Activated T-cell treated with anti-CD3 and anti-CD28 coated beads, Interleukin-2, amount 50 U/mL, for 72 hours (primary cell): ENCODE measurements at places on chromosomes 1 and 21. TPM values are rescaled to one million over a fixed set of nuclear protein-coding genes. Genes with fewer than 3 reads are reported as not detected.

FNDC10 gene
- total RNA-seq = 1.5 TPM

IQGAP3 gene
- total RNA-seq = 13.6 TPM

C1orf35 gene
- 18.2 TPM for total RNA-seq

ELF3 gene
- total RNA-seq = 0.76 TPM

SPRR1B gene
- not detected for total RNA-seq

DIRAS3 gene
- 0.72 TPM for total RNA-seq

RAB25 gene
- 0.95 TPM for total RNA-seq

DNA sequence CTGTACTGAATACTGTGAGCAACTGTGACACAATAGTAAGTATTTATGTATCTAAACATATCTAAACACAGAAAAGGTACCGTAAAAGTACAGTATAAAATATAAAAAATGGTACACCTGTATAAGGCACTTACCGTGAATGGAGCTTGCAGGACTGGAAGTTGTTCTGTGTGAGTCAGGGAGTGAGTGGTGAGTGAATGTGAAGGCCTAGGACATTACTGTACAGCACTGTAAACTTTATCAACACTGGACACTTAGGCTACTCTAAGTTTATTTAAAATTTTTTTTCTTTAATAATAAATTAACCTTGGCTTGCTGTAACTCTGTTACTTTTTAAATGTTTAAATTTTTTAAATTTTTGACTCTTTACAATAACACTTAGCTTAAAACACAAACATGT lies 24.5 kb upstream of the SHCBP1L start:
- no peaks in the 10 kb centered on the region for H3K36me3 ChIP-seq
- H3K27me3 ChIP-seq = peaks cover 9% of the 10 kb centered on the region
- no peak overlapping the region for H3K27ac ChIP-seq
- no peaks in the 10 kb centered on the region for H3K4me1 ChIP-seq
- DNase-seq = no peak

- H3K4me3 ChIP-seq = no peak overlapping the region
- H3K27ac ChIP-seq = no peak overlapping the region
- H3K4me1 ChIP-seq = no peaks in the 10 kb centered on the region
- H3K27me3 ChIP-seq = no peaks in the 10 kb centered on the region
- no peak for DNase-seq
Observed at GRCh38 chr1:182229921-182230491, 161.6 kb downstream of the GLUL start.

- H3K36me3 ChIP-seq = peaks cover 4% of the 10 kb centered on the region
- H3K4me3 ChIP-seq = no peak overlapping the region
- H3K27me3 ChIP-seq = no peaks in the 10 kb centered on the region
- H3K27ac ChIP-seq = no peak overlapping the region
Observed at GRCh38 chr1:85615586-85616363, 35.2 kb downstream of the CCN1 start.

GRCh38 chr1:152035539-152036266 lies 1.1 kb downstream of the S100A11 start:
- peak overlapping the region; percentile 96 for H3K4me3 ChIP-seq
- H3K36me3 ChIP-seq = peaks cover 37% of the 10 kb centered on the region
- H3K4me1 ChIP-seq = peaks cover 39% of the 10 kb centered on the region
- no peaks in the 10 kb centered on the region for H3K27me3 ChIP-seq

DNA sequence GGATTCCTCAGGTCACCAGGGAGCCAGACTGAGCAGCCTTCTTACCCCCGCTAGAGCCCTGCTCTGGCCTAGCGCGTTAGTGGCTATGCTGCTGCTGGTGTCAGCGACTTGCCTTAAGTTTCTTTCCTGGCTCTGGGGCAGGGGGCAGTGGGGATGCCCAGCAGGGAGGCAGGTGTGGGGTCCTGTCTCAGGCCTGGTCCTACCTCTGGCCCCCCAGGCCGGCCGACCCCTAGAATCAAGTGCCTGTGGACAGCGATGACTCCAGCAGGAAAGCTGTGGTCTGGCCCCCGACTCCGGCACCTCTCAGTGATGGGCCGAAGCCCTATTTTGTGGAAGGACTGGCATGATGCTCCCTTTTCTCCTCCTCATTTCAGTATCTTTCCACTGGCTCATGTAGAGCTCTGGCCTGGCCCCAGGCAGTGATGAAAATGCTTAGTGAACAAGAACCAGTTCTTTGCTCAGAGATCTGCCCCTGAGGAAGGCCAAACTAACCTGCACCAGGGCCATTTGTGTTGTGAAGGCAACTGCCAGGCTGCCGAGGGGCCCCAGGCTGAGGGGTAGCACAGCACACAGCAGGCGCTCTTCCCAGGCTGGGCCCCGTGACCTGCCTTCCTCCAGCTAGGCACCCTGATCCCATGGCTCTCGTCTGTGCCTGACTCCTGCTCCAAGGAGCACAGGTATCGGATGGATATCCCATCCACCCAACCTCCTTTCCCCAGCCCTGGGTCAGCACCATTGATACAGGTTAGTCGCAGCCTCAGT lies 23.7 kb downstream of the MRPL37 start:
- H3K4me1 ChIP-seq = peaks cover 15% of the 10 kb centered on the region
- DNase-seq = no peak
- no peak overlapping the region for H3K27ac ChIP-seq
- H3K36me3 ChIP-seq = peaks cover 2% of the 10 kb centered on the region
- H3K4me3 ChIP-seq = no peak overlapping the region

DNA sequence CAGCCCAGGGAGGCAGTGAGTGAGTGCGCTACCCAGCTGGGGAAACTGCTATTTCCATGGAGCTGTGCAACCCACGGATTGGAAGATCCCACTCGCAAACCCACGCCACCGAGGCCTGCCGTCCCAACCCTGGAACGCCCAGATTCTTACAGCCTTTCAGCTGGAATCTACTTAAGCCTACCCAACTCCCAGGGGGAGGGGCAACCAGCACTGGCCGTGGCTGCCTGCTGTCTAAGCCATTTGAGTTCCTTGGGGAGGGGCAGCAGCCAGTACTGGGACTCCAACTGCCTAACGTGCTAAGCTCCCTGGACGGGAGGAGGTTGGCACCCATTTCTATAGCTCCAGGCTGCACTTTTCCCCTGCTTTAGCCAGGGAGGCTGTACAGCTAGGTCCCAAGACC lies 27.1 kb upstream of the ZNF669 start:
- no peaks in the 10 kb centered on the region for H3K27me3 ChIP-seq
- peaks cover 7% of the 10 kb centered on the region for H3K4me1 ChIP-seq
- H3K36me3 ChIP-seq = peaks cover 49% of the 10 kb centered on the region
- no peak overlapping the region for H3K4me3 ChIP-seq
- DNase-seq = no peak
- no peak overlapping the region for H3K27ac ChIP-seq

- H3K4me3 ChIP-seq = no peak overlapping the region
- H3K4me1 ChIP-seq = no peaks in the 10 kb centered on the region
- no peak overlapping the region for H3K27ac ChIP-seq
- no peak for DNase-seq
- H3K36me3 ChIP-seq = no peaks in the 10 kb centered on the region
Observed at GRCh38 chr1:21572221-21572620, 63.0 kb downstream of the ALPL start.

DNA sequence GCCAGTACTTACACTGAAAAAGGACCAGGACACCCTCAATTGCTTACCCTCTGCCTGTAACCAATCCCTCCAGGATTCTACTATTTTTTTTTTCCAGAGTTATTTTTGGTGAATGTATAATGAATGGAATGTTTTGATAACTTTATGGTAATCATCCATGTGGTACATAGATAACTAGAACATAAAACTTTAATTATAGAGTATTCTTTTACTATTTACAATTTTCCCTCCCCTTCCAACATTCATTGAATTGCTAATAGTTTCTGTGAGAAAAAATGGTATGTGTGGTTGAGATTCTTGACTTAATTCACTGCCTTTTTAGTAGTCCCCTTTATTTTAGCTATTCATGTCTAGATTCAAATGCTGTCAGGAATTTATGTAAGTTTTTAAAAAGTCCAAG lies 164.6 kb downstream of the CYYR1 start:
- no peak overlapping the region for H3K4me3 ChIP-seq
- DNase-seq = no peak
- H3K27ac ChIP-seq = no peak overlapping the region
- no peaks in the 10 kb centered on the region for H3K27me3 ChIP-seq
- no peaks in the 10 kb centered on the region for H3K36me3 ChIP-seq

- no peaks in the 10 kb centered on the region for H3K36me3 ChIP-seq
- peaks cover 5% of the 10 kb centered on the region for H3K4me1 ChIP-seq
- no peaks in the 10 kb centered on the region for H3K27me3 ChIP-seq
- no peak overlapping the region for H3K27ac ChIP-seq
Observed at GRCh38 chr1:172108161-172108893, 267.0 kb downstream of the DNM3 start.

DNA sequence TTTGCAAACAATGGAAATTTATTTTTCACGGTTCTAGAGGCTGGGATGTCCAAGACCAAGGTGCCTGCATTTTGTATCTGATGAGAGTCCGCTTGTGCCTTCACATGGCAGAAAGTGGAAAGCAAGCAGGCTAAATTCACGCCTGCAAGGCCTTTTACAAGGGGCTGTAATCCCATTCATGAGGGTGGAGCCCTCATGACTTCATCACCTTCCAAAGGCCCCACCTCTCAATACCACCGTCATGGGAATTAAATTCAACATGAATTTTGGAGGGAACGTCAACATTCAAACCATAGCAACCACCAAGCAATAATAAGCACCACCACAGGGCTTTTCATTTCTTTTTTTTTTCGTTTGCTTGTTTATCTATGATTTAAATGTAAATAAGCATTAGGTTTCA lies 115.3 kb downstream of the C1orf21 start:
- H3K36me3 ChIP-seq = no peaks in the 10 kb centered on the region
- H3K27ac ChIP-seq = no peak overlapping the region
- no peak overlapping the region for H3K4me3 ChIP-seq
- H3K4me1 ChIP-seq = no peaks in the 10 kb centered on the region

DNA sequence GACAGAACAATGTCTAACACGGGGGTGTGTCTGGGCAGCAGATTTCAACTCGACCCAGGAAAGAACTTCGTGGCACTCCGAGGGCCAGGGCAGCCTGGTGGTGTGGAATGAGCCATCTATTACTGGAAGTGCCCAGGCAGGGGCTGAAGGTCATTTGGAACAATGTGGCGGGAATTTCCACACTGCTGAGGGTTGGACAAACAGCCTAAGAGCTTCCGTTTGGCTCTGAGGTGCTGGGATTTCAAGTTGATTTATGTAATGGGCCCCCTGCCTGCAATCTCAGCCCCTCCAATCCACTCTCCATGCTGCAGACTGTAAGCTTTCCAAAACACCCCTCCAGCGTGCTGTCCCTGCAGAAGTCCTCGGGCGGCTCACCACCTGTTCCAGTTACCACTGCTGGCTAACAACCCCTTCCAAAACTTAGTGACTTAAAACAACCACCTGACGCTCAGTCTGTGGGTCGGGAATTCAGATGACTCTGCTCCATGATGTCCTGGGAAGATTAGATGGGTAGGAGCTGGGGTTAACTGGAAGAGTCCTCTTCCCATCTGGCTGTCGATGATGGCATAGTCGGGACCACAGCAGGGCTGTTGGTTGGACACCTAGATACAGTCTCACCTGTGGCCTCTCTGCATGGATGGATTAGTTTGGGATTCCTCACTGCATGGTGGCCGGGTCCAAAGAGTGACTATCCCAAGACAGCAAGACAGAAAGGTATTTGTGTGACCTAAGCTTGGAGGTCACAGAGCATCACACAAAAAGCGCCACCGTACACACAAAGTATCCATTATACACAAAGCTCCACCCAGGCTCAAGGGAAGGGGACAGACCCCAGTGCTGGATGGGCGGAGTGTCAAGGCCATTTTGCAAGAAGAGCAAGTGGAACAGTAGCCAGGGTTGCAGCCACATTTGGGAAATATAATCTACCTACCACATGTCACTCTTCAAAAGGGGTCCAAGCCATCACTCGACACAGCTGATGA lies 89.7 kb upstream of the IFFO2 start:
- peaks cover 8% of the 10 kb centered on the region for H3K27me3 ChIP-seq
- DNase-seq = no peak
- H3K4me1 ChIP-seq = peaks cover 25% of the 10 kb centered on the region
- no peaks in the 10 kb centered on the region for H3K36me3 ChIP-seq

GRCh38 chr1:118905196-118905595 lies 82.9 kb downstream of the TBX15 start:
- H3K4me1 ChIP-seq = no peaks in the 10 kb centered on the region
- no peak for DNase-seq
- H3K36me3 ChIP-seq = no peaks in the 10 kb centered on the region
